NCI-H1694 treated with DMSO at 0.1 percent for 48 hours (cell line): ENCODE measurements at places on chromosomes 13 and 19.
A peak's percentile ranks its signal among the peaks of the same experiment; 100 is the strongest.

GRCh38 chr13:32802159-32802558 lies 214.1 kb upstream of the KL start:
- DNase-seq, result no peak

DNA sequence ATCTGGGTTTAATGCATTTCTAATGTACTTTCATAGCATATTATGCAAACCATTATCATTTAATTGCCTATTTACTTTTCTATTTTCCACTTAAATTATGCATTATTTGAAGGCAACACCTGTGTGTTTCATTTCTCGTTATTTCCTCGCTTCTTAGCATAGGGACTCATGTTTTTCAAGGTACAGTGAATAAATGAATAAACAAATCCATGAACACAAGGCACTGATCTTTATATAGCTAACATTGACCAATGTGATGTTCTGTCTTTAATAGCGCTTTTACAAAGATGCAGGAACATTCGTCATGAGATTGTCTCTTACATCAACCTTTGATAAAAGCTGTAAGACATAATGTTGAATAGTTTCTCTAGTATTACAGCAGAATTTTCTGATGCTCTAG lies 121.2 kb downstream of the B3GLCT start:
- no peak for DNase-seq

DNA sequence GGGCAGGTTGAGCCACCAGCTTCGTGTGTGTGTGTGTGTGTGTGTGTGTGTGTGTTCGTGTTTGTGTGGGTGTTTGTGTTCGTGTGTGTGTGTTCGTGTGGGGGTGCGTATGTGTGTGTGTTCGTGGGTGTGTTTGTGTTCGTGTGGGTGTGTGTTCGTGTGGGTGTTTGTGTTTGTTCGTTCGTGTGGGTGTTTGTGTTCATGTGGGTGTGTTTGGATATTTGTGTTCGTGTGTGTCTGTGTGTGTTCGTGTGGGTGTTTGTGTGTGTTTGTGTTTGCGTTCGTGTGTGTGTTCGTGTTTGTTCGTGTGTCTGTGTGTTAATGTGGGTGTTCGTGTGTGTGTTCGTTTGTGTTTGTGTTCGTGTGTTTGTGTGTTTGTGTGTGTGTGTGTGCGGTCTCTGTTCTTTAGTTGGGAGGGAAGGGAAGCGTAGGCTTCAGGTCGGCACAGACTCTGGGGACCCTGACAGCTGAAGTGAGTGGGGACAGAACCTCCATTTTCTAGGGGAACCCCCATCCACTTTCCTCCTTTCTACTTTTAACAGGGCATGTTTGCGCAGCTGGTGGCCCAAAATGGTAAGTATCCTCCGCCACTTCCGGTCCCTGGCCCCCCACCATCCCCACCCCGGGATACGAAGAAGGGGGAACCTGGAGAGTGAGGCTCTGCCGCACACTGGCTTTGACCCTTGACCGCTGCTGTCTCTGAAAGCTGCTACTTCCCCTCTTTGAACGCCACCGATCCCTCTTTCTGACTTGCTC lies 1.6 kb downstream of the TNFSF9 start:
- no peak for DNase-seq

GRCh38 chr13:98909016-98909415 lies 68.8 kb downstream of the DOCK9 start:
- no peak for DNase-seq

- no peak for DNase-seq
Measured at GRCh38 chr13:113804017-113804702, 45.1 kb downstream of the TMEM255B start.

GRCh38 chr13:34578471-34578870 lies 363.6 kb upstream of the NBEA start:
- no peak for DNase-seq

DNA sequence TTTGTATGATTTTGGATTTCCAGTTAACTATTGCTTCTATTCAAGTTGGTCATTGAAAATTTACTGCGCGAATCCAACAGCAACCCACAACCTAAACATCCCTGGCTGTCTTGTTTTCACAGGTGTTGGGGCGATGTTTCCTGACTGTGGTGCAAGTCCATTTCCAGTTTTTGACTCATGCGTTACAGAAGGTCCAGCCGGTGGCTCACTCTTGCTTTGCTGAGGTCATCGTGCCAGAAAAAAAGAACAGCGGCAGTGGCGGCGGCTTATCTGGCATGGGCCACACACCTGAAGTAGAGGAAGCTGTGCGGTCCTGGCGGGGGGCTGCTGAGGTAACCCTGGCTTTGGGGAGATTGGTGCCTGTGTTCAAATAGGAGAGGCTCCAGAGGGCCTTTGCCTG lies 45.2 kb upstream of the GPI start:
- DNase-seq, result no peak

GRCh38 chr19:55605637-55606470 lies at the start of gene ZNF865:
Gene ZNF865, plus strand, starts transcription at chr19:55605647. Its CDS starts 7,972 bp downstream, at chr19:55613619.
- DNase-seq, result peak; percentile 70

DNA sequence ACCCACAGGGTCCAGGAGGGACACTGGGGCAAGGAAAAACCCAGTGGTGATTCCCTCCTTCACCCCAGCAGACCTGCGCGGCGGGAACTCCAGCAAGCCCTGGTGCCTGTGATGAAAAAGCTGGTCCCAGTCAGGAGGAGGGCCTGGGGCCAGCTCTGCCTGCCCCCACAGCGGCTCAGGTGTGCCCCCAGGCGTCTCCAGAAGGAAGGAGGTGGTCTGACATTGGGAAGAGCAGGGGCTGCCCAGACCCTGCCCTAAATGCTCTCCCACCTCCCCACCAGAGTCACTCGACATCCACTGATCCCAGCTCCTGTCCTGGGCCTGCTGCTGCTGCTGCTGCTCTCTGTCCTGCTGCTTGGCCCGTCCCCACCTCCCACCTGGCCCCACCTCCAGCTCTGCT lies 6.2 kb downstream of the PTH2 start:
- no peak for DNase-seq

DNA sequence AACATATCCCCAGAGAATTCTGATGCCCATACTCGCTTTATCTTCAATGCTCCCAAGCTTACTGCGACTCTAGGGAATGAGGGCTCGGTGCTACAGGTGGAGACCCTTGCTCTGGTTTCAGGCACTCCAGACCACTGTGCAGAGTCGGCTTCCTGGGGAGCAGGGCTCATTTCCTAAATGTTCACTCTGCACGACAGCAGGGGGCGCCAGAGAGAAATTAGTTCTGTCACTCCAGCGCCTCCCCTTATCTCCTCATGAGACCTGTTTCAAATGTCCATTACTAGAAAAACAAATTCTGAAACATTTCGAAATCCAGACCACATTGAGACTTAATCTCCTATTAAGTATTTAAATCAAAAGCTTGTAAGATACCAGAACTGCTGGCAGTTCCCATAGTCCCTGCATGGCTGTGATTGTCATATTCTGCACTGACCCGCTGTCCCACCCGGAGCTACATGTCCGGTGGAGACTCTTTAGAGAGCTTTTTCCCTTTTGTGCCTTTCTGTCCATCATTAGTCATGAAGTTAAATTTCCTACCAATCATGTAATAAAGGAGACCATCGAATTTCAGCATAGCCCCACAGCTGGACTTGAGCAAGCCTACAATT lies 22.4 kb downstream of the EPSTI1 start:
- peak; percentile 46 for DNase-seq
